ENCODE measurements at places on chromosomes 1 and 21.

- no peak for DNase-seq
These were observed 11.7 kb upstream of the ARHGAP29 start for GRCh38 chr1:94248956-94249688.

DNA sequence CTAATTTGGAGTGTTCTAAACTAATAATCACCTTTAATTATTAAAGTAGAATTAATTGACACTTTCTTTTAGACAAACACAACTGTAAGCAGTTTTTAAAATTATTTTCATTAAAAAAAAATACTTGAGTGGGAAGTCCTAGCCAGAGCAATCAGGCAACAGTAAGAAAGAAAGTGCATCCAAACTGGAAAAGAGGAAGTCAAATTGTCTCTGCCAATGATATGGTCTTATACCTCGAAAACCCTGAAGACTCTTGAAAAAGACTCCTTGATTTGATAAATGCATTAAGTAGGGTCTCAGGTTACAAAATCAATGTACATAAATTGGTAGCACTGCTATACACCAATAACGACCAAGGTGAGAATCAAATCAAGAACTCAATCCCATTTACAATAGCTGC, 83.0 kb upstream of the GADD45A start:
- DNase-seq = no peak

DNA sequence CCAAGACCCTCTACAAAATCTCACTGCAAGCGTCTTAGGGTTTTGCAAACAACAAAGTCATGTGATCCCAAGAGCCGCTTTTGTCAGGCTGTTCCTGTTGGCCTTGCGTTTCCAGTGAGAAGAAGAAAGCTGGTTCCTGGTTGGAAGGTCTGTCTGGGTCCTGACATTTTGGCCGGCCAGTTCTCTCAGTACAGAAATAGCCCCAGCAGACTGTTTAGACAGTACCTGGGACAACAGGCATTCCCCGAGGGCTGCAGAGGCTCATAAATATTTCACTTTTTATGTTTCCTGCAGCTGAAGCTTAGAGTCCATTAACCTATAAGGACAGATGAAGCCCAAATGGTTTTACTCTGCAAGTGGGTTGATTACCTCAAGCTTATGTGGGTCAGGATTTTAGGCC, 8.6 kb downstream of the GPR137B start:
- no peak for DNase-seq

DNA sequence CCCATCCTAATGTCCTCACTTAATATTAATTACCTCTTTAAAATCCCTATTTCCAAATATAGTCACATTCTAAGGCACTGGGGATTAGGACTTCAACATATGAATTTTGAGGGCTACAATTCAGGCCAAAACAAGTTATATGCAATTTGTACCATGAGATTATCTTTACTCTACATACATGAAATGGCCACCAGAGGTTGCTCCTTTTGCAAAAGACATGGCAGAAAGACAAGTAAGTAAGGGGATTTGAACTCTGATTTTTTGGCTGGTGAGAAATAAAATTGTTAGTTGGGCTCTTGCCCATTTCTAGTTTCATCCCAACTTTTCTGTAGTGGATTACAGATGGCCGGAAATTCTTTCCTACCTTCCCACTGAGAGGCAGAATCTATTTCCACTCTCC, 4.8 kb upstream of the ALG6 start:
- DNase-seq = no peak

- no peak for DNase-seq
These were observed 276.9 kb downstream of the MATN1 start for GRCh38 chr1:30446508-30446907.

- no peak for DNase-seq
These were observed 40.5 kb downstream of the UBE2G2 start for GRCh38 chr21:44761011-44761729.

DNA sequence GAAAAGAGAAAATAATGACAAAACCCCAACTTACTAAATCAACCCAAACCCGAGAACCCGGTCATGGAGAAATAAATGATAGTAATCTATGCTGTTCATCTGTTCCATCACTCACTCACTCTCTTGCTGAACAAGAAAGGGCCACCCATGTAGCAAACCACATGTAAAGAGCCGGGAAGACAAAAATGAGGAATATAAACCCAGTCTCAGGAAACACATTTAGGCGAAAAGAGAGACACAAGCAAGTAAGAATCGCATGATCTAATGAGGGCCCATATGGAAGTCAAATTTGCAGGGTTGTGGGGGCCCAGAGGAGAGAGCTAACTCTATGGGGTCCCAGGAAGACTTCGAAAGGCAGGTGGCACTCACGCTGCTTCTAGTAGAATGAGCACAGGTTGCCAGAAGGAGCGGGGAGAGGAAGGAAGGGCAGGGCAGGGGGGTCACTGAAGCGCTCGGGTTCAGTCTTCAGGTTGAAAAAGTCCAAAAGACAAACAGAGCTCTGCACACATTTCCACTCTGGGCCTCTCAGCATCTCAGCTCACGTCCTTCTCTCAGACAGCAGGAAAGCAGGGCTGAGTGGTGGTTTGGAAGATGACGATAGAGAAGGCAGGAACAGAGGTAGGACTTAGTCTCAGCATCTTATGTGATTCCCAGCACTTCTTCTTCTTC, 142.9 kb upstream of the KRTAP19-8 start:
- peak; percentile 29 for DNase-seq

DNA sequence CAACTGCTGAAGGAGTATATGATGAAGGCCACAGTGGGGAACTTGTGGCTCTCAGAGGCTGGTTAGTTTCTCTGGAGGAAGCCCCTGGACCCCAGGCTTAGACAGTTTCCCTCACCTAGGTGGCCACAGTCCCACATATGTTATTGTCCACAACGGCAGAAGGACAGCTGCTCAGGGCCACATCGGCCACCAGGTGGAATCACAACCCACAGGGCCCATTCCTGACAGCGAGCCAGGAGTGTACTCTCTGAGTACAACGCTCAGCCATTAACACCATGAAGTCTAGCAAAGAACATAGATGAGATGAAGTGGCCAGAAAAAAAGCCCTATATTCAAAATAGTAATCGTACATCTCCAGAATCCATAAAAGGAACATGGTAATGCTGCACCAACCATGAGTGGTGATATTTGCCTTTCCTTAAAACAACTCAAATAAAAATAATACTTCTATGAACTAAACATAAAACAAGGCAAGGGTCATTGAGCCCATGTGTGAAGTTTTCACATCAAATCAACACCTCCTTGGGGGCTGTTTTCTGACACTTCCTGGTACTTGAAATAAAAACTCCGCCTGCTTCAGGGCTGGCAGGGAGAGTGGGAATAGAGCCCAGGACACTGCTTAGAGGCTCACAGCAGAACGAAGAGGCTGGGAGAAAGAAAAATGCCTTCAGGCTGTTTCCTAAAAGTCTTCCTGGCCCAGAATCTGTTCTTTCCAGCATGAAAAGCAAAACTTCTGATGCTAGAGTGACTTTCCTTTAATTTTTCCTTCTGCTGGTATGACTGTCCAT, 383.3 kb downstream of the HHAT start:
- DNase-seq = no peak

GRCh38 chr1:1924386-1924785, 5.3 kb upstream of the TMEM52 start:
- DNase-seq = no peak

DNA sequence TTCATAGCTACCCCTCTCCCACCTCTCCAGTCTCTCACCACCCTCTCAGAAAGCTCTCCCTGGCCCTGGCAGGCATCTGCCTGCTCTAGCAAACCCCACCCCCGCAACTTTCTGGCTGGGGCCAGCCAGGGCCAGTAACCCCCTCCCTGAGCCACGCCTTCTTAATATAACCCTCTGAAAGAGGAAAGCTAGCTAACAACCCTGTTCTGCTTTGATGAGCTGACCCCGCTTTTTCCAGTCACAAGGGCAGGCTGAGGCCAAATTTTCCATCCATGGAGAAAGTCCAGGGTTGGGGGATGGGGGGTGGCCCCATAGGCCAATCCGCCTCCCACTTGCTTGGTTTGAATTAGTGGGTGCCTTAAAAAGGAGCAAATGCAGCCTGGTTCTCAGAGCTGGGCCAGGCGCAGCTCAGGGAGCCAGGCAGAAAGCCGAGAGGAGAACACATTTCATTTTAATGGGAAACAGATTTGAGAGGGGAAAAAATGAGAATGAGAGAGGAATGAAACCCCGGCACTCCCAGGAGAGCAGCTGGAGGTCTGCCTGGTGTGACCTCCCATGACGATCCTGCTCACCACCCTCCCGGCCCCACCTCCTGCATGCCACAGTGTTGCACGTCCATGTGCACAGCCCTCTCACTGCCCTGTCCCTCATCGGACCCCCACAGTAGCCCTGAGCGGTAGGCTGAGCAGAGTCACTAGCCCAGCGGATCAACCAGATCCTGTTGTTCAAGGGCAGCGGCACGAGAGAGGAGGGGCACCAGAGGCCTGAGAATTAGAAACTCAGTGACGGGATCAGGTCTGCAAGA, 62.3 kb downstream of the OPTC start:
- no peak for DNase-seq

GRCh38 chr1:188782220-188782841, 1695.3 kb downstream of the BRINP3 start:
- DNase-seq = no peak

DNA sequence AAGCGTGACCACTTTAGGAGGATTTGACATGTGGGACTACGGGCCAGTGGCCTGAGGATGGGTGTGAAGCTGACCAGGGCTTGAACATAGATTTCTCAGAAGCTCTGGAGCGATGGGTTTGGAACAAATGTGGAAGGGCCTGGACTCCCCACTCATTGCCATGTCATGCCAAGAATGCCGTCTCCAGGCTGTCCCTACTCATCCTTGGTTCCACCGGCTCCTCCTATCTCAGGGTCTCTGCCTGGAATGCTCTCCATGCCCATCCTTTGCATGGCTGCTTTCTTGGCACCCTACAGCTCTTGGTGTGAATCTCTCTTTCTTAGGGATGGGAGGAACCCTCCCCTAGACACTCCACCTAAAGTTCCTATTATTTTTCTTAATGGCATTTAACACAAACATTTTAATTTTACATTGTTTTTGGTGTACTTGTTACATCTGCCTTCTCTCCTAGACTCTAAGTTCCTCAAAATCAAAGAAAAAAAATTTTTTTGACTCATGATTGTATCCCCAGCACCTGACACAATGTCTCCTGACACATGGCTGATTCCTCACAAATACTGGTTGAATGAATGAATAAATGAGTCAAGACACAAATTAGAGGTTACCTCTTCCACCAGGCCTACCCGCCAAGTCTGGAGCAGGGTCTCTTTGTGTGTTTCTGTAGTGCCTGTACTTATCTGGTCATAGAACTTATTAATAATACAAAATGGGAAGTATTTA, 114.5 kb downstream of the OMA1 start:
- DNase-seq = no peak

- no peak for DNase-seq
These were observed 27.4 kb downstream of the ZNF644 start for GRCh38 chr1:90994461-90994860.

- no peak for DNase-seq
These were observed 221.5 kb upstream of the BRINP3 start for GRCh38 chr1:190699165-190699564.

DNA sequence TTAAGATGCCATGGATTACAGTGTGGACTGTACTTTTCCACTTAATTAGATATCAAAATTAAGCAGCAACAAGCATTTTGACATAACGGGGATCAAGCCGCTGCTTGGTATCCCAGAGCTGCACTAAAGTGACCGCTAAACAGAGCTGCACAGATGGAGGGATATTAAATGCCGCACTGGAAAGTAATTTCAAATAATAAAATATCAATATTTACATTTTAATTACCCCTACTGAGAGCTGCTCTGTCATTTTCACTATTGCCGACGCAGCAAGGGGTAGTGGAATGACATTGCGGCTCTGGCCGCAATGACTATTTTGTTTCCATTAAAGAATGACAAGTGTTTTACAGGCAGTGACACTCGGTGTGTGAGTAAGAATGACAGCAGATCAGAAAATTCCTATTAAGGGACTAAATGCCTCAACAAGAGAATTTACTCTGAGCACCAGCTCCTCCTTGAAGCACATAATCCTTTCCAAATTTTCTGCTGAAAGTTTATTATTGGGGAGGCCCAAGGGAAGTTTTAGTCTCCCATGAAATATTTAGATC, 109.1 kb upstream of the USH2A start:
- DNase-seq = no peak

GRCh38 chr1:71618766-71619530, 538.1 kb upstream of the ZRANB2 start:
- DNase-seq = no peak

DNA sequence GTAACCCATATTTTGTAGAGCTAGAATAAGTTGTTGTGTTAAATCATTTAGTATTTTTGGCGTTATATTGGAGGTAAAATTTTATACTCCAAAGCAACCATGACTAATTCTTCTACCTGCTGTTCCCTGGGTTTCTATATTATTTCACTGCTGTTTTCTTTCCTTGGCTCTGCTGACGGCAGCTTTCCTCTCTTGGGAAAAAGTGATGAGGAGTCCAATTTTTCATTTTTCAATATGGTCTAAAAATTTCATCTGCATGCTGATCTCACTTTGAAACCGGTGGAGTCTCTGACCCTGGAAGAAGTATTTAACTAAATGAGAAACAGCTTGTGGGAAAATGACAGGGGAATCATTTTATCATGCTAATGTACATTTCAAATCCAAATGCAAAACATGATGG, 110.2 kb downstream of the IFI44 start:
- DNase-seq = no peak

GRCh38 chr1:53561503-53562105, 102.4 kb downstream of the DMRTB1 start:
- DNase-seq = peak; percentile 1

DNA sequence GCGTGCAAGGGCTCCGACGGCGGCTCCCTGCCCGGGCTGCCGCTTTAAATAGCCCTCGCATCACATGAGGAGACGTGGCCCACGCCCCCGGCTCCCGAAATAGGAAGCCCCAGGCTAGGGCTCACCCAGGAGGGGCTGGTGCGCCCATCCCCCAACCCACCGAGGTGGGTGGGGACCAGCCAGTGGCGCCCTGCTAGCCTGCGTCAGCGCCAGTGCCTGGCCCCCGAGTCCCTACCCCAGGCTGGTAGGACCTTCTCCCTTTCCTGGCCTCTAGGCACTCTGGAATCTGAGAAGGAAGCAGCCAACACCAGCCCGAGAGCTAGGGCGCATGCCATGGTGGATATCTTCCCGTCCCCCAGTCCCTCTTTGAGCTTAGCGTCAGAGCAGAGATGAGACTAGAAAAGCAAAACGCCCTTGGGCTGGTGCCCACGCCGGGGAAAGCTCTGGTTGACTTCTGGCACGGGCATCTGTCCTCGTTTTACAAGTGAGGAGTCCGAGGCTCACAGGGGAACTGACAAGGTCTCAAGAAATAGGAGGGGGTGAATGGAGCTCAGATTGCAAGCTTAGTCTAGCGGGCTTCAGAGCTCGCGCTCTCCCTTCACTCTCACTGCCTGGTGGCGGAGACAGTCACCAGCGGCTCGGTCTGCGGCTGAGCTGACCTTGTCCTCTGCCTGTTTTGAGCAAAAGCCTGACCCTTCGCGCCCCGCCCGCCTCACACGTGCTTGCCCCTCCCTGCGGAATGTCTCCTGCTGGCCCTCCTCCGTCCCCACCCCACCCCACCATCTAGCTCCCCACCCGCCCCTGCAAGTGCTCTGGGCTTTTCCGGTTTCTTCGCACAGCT, at the start of gene FABP3:
Gene FABP3, minus strand, starts transcription at position 21 of the 841 bp plus-strand sequence. CDS start 62 bp downstream, outside the sequence.
- peak; percentile 17 for DNase-seq

DNA sequence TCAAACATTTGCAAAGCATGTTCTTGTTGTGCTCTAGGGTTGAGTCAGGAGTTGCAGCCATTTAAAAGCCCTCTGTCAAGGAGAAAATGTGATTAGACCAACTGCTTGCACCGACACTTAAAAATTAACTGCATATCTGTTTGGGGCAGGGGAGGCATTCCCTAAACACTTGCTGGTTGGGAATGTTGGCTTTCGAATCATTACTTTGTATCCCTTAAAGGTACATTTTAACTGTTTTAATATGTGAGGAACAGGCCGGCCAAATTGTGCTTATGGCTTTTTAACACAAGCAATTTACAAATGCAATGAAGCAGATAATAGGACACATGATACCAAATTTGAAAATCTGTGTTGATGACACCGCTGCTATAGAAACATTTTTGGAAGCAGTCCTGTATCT, 159.1 kb downstream of the LHX8 start:
- no peak for DNase-seq

Measured in activated naive CD4-positive, alpha-beta T cell treated with anti-CD3 and anti-CD28 coated beads, Interleukin-2, amount 50 U/mL, for 16 hours (primary cell).